Activated T-helper 17 cell treated with anti-CD3 and anti-CD28 coated beads, Interleukin-2, amount 50 U/mL, for 72 hours (primary cell): ENCODE measurements at places on chromosomes 16 and 17. TPM values are rescaled to one million over a fixed set of nuclear protein-coding genes. Genes with fewer than 3 reads are reported as not detected.

LRRC75A gene
- total RNA-seq = 0.90 TPM

KRTAP1-1 gene
- total RNA-seq = not detected

- no peak for ATAC-seq
Observed at GRCh38 chr17:19614900-19615299, 33.7 kb upstream of the ALDH3A2 start.

GRCh38 chr17:29049541-29050145, 6.7 kb downstream of the PIPOX start:
- ATAC-seq = no peak

DNA sequence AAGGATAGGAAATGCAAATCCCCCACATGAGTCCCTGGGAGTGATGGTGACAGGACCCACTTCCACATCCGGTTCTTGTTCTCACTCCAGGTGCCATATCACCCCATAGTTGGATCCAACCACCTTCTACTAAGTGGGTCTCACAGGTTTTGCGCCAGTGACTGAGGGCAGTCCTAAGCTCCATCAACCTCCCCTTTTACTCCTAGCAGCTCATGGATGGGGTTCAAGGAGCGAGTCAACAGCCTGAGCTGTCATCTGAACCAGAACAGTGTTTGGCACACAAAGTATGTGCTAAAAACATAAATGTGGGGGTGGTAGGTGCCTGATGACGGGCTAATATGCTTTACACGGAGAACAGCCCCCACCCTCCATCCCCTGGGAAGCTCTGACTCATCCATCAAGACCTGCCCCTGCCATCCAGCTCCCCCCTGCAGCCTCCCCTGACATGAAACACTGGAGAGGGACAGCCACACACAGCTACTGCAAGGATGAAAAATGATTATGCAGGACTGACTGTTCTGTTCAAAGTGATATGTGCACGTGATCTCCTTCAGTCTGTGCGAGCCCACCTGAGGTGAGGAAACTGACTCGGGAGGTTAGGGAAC, 143.2 kb upstream of the CDH5 start:
- ATAC-seq = no peak

GRCh38 chr17:5672815-5673430, 88.6 kb upstream of the NLRP1 start:
- peak; percentile 91 for ATAC-seq

- ATAC-seq = no peak
Observed at GRCh38 chr17:19748807-19749193, 702 bp upstream of the ALDH3A1 start.
